Activated effector memory CD4-positive, alpha-beta T cell treated with Interleukin-2 at 50 U/mL for 16 hours (primary cell): ENCODE measurements at places on chromosomes 5 and 9.

- DNase-seq: no peak
These were observed 91.5 kb downstream of the MAMDC2 start for GRCh38 chr9:70135176-70135575.

DNA sequence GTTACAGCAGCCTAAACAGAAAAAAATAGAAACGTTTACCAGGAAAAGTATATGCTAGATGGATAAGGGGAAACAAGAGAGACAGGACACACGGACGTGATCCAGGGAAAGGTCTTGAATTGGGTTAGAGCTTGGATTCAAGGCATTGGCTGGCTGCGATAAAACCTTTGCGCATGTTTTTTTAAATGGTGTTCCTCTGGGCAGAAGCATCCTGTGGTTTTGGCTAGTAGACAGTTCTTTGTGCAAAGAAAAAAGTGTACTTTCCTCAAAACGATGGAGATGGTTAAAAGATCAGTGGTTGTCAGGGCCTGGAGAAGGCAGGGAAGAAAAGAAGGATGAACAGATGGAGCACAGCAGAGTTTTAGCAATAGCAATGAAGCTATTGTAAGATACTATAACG is 37.5 kb upstream of the LIFR start:
- DNase-seq: no peak

DNA sequence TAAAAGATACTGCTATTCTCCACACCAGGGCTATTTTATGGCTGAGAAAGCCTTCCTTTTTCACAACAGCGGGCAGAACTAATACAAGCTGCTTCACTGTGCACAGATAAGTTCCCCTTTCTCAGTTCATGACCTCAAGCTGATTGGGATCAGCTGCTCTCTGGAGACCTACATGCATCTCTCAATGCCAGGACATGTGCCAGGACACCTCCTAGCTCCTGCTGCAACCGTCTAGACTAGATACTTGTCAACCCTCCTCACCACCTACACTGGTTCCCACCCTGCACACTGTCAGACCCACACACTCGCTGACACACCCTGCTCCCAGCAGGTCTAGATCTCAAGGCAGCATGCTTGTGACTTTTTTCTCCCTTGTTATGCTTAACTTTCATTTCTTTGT is 39.8 kb downstream of the STARD4 start:
- no peak for DNase-seq

GRCh38 chr5:119217183-119217582 is 138.6 kb upstream of the TNFAIP8 start:
- no peak for DNase-seq

- no peak for DNase-seq
These were observed 226.7 kb downstream of the PRR16 start for GRCh38 chr5:120690621-120691407.

- no peak for DNase-seq
These were observed 59.3 kb downstream of the RALGPS1 start for GRCh38 chr9:126973651-126974529.

DNA sequence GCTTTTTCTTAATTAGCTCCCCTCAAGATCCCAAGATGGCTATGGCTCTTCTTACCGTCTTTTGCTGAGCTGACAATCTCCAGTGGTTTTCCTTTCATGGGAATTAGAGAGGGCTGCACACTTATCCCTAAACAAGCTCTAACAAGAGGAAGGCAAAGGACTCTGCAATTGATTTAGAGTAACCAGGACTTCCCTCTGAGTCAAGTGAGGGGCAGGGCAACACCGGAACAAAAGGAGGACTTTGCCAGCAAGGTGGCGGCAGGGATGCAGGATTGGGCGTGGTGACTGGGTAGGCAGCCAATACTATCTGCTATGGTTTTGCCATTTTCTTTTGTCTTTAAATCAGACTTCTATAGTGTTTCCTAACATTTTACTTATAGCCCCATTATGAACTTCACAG is 9.8 kb downstream of the SLC44A1 start:
- no peak for DNase-seq

DNA sequence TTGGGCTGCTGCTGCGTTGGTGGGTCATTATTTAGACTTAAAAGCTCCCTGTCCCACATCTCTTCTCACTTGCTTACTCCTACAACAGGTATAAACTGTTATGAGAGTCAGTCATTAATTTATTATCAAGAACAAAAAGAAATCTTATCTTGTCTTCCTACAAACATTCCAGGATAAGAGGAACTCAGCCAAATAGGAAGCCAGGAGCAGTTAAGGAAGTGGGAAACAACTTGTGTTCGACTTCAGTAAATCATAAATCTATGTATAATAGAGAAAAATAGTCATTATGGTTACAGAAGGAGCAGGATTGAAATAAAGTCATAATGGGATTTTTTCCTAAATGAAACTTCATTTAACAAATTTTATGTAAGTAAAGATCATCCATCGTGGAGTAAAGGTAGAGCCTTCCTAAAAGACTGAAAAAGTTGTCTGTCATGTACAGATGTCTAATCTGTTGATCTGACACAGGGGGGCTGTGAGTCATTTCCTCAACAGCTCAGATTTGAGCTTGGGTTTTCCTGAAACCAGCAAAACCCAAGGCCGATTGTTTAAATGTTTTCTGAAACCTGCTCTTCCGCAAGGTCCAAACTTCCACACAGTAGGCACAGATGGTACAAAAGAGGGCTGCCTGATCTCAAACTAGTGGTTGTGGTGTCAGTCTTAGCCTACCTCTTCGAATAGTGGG is 25.3 kb upstream of the LRRTM2 start:
- DNase-seq: no peak

GRCh38 chr5:154115291-154115690 is 75.2 kb upstream of the GALNT10 start:
- no peak for DNase-seq

DNA sequence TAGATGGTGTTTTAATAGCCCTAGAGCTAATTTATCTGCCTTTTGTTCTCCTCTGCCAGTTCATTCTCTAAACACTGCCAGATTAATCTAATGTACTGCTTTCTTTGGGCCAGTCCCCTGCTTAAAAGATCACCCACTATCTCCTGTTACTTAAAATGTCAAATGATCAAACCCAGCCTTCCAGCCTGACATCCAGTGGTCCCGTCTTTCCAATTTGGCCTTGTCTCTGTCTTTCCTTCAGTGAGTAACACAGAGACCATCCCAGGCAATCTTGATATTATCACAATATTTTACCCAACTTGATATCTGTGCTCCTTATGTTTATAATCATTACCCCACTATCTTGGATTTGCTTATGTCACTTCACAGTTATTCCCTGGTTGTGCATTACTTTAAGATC is 12.0 kb downstream of the PRR16 start:
- no peak for DNase-seq
